Vein endothelial cell (primary cell): ENCODE measurements at places on chromosomes 11 and 22. TPM values are rescaled to one million over a fixed set of nuclear protein-coding genes. Genes with fewer than 3 reads are reported as not detected.

The SMIM35 gene
- total RNA-seq: not detected in 2 replicates

The OR4A16 gene
- total RNA-seq: not detected in 2 replicates

The NTM gene
- total RNA-seq: under 0.01 and 0.29 TPM in 2 replicates

The CLMP gene
- total RNA-seq: 0.10 and 1.6 TPM in 2 replicates

The LYVE1 gene
- total RNA-seq: 5.9 and 37.7 TPM in 2 replicates

The IGSF9B gene
- under 0.01 and 0.29 TPM in 2 replicates for total RNA-seq

The TYR gene
- total RNA-seq: 0.29 TPM in 1 of 2 replicates, not detected in the other

The CARD10 gene
- 34.4 and 43.8 TPM in 2 replicates for total RNA-seq

The CRYBB3 gene
- total RNA-seq: not detected in 2 replicates

The CYB5R2 gene
- total RNA-seq: 3.6 and 5.5 TPM in 2 replicates

The USP47 gene
- total RNA-seq: 47.7 and 55.5 TPM in 2 replicates

The SYT13 gene
- not detected in 2 replicates for total RNA-seq

The OR5D18 gene
- total RNA-seq: not detected in 2 replicates

The TUG1 gene
- 71.9 and 82.6 TPM in 2 replicates for total RNA-seq

The P2RY2 gene
- 3.3 and 5.7 TPM in 2 replicates for total RNA-seq
